ENCODE measurements at places on chromosomes 12 and 14. TPM values are rescaled to one million over a fixed set of nuclear protein-coding genes. Genes with fewer than 3 reads are reported as not detected.

GRCh38 chr12:7113389-7113871 is 4.4 kb upstream of the C1RL start:
- DNase-seq: no peak

GRCh38 chr14:104938960-104939359 is 14.3 kb downstream of the PLD4 start:
- no peak for DNase-seq

GRCh38 chr12:58888131-58888783 is 32.0 kb downstream of the LRIG3 start:
- no peak for DNase-seq

DNA sequence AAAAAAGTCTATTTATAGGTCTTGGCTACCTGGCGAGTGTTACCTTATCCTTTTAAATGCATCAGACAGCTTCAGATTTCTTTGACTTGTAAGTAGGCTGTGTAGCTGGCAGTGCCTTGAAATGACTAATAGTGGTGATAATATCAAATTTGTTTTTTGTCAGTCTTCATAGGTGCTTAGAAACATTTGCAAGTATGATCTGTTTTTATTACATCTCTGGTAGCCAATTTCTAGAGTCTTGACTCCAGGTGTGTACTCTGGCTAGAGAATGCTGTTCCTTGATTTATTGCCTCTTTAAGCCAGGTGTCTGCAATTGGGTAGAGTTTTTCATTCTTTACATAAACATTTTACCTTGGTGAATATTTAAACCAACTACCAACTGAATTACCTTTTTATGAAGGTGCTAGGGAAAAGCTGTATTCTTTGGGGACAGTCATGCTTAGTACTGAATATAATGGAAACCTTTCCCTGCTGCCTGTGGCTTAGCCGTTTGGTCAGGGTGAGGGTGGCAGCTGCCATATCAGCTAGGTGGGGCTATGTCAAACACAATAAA is 32.6 kb downstream of the MLXIP start:
- DNase-seq: no peak

GRCh38 chr14:64673316-64673715 is 30.9 kb upstream of the PLEKHG3 start:
- DNase-seq: no peak

DNA sequence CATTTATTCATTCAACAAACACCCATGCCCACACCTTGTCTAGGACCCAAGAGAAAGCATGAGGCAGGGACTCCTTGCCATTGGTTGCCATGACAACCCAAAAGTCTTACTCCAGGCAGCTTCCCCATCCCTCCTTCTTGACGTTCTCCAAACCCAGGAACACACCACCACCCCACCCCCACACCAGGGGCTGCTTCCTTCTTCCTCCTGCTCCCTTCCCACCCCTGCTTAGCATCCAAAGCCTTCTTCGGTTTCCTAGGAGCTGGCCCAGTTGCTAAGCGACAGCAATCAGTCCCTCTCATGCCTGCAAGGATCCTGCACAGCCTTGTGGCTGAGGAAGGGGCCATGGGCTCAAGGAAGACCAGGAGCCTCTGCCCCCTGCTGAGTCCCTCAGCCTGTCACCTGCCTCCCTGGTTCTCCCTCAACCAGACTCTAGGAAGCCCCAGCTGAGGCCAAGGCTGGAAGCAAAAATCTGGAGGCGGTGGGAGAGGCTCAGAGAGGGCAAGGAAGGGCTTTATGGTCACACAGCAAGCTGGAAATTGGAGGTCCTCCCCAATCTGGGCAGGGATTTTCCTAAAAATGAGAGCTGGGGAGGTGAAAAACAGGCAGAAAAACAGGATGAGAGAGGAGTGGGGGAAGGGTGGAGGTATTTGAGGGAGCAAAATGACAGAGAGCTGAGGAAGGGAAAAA is 15.4 kb downstream of the RASAL1 start:
- DNase-seq: no peak

DNA sequence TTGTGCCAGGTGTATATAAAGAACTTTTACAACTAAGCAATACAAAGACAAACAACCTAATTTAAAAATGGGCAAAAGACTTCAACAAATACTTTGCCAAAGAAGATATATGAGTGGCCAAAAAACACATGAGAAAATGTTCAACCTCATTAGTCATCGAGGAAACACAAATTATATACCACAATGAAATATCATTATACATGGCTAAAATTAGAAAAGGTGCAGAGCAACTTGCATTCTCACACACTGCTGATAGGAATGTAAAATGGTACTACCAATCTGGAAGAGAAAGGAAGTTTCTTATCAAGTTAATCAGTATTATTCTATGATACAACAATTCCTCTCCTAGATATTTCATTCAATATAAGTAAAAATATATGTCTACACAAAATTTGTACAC is 131.6 kb upstream of the FRMD6 start:
- no peak for DNase-seq

- DNase-seq: peak; percentile 60
Observed at GRCh38 chr12:110266980-110267620, 13.9 kb upstream of the ATP2A2 start.

GRCh38 chr12:92943482-92944250 is 14.6 kb upstream of the EEA1 start:
- no peak for DNase-seq

- DNase-seq: no peak
Observed at GRCh38 chr14:96143906-96144305, 60.7 kb upstream of the BDKRB2 start.

DNA sequence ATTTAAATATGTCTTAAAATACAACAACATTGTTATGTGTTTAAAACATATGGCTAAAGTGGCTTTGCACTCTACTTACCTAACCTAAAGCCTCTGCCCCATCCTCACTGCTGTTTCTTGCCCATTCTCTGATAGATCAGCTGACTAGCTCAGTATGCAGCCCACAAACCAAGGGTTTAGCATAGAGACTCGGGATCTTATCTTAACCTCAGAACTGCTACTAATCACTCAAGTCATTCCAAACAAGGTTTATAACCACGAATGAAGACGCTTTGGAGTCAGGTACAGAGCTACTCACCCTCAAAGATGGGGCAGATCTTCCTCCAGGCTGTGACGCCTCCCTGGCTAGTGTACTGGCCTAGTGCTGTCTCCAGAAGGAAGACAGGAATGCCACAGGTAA is 19.3 kb downstream of the SLC6A13 start:
- DNase-seq: no peak

- peak; percentile 29 for DNase-seq
Observed at GRCh38 chr12:22477894-22478287, 66.5 kb downstream of the C2CD5 start.

Gene RHEBL1
- total RNA-seq: 2.3 TPM

Gene LIN7A
- 2.6 TPM for total RNA-seq

Gene KRT77
- not detected for total RNA-seq

Gene MIP
- total RNA-seq: 0.15 TPM
